ENCODE measurements at places on chromosomes 1 and 21.
A peak's percentile ranks its signal among the peaks of the same experiment; 100 is the strongest.

- DNase-seq = no peak
Observed at GRCh38 chr1:43691871-43692815, 15.2 kb upstream of the ST3GAL3 start.

DNA sequence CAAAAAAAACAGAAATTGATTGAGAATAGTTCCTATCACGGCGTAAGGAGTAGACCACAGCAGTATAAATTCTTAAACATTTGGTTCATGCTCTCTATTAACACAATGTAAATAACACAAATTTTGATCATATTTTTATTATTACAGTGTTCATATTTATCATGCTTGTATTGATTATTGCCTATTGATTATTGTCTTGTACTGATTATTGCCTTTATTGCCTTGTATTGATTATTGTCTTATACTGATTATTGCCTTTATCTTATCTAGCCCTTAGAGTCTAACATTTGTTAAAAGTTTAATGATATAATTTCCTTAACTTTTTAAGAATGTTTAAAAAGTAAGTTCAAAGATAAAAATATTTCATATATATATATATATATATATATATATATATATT, 460.7 kb downstream of the KCNT2 start:
- DNase-seq = no peak

DNA sequence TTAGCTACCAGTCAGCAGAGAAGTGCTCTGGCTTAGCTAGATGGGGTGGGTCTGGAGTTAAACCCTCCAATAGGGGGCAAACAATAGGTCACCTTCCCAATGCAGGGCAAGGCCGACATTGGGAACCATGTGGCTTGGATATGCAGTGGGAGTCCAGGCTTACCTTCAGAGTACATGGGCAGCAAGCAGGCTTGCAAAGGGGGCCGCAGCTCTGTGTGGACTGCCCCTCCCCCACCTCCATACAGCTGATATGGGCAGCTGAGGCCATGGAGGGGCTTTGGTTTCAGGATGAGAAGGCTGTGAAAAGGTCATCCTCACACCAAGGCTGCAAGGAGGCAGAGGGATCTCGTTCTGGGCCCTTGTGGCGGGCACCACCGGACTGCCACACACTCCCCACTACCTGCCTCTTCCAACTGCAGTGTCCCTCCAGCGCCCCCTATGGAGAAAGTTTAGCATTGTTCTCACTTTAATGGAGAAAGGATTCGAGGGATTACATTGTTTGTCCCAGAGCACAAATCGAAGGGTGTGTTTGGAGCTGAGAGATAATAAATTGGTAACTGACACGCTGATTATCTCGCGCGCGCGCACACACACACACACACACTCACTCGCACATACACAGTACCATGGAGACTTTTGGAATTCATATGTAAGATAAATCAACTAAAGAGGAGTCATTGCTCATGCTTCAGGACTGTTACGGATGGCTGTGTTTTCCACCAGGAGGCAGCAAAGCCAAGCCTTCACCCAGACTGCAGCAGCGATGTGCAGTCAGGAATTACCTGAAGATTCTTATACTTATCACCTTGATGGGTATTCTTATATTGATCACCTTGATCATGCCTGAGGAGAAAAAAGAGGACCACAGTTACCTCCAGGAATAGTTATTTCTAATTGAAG, 7.0 kb upstream of the SMCP start:
- DNase-seq = no peak

DNA sequence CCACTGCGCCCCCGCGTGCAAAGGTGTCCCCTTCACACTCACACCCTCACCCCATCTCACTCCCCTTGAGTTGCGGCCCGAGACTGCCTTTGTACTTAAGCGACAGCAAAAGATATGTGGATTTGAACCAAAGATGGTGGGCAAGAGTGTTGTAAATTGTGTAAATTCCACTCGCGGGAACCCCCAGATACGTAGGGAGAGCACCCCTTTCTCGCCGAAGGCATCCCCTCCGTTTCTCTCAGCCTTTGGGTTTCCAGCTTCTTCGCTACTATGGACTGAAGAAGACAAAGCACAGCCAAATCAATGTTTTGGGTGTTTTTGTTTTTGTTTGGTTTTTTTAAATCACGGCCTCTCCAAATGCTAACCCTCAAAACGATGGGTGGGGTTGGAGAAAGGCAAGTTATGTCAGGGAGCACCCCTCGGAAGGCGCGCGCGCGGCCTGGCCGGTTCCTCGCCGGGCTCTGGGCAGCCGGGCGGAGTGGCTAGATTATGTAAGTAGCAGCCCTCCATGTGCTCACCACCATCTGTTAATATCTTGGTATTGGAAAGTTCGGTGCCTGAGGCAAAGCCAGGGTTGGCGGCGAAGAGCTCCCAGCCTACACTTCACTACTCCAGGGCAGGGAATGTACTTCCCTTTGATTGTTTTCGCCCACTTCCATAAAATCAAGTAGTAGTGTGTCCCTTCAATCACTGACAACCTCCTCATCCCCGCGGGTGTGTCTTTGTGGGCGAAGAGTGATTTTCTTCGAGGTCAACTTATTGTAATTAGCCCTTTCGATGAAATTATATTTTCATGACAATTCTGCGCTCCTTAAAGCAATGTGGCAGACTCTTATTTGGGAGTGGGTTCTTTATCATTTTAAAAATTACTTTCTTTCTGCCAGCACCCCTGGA, 4.0 kb upstream of the PROX1 start:
- DNase-seq = no peak

DNA sequence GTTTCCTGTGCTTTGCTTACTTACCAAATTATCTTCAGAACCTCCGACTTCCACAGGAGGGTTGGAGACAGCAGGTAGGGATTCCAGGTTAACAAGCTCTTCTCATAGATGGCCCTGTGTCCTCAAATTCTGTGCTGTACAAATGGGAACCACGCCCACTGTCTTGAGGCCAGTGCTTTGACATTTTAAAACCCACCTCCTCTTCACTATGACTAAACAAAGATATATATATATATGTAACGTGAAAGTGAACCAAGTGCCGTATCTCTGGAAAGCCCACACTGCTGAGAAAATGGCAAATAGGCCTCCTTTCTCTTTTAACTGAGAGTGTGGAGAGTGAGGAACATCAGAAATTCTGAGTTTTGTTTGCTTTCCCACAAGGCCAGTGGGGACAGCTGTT, 99.6 kb downstream of the ZBTB18 start:
- no peak for DNase-seq

DNA sequence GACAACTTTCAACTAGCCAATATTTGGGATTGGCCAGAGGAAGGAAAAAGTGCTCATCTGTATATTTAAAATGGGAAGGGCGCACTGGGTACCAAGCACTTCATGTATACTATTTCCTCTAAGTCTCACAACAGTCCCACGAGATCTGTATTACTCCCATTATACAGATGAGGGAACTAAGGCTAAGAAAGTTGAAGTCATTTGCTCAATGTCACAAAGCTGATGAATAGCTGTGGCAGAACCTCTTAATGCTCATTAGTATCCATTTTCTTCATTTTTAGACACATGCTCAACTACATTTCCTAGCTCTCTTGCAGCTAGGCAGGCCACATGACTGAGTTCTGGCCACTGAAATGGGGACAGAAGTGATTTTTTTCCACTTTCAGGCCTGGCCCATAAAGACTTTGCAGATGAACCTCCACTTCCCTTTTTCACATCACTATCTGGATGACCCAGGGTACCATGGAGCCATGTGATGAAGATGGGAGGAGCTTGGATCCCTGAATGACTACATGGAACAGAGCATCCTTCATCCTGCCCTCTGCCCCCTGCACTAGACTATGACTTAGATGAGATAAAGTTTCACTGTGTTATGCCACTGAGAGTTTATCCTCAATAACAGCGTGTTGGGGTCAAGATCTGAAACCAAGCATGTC, 31.8 kb downstream of the ATF3 start:
- DNase-seq = no peak

DNA sequence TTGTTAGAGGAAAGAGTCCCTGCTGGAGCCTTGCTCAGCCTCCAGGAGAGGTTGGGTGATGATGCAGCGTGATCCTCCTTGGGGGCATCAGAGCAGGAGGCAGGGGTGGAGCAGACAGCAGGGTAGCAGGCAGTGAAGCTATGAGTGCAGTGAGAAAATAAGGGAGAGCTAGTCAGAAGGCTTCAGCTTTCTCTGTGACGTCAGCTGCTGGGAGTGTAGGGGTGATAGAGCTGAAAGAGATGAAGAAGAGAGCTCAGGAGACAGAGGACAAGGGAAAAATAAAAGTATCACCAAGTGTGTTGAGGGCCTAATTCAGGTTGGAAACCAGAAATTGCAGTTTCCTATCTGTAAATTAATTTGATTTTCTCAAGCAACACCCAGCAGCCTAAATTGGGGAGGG, 2.2 kb upstream of the ADAM30 start:
- DNase-seq = no peak

GRCh38 chr1:92486251-92487077, at the start of gene GFI1:
TSS of gene GFI1 (minus strand) at chr1:92486925. CDS start at chr1:92483487, 3,438 bp downstream.
- peak; percentile 62 for DNase-seq

DNA sequence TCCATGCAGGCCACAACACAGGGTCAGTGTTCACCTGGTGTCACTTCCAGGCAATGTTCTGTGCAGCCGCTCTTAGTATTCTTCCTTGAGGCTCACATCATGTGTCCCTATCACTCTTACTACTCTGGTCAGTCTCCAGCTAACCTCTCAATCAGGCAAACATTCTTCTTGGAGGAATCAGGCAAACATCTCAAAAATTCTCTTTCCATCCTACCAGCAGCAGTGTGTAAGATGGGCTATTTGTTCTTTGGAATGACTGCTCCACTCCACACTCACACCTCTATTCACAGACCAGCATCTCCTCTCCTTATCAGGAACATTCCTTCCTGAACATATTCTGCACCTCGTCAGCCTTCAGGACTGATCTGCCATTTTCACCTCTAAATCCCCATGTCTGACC, 4.0 kb downstream of the S100A7A start:
- DNase-seq = no peak

DNA sequence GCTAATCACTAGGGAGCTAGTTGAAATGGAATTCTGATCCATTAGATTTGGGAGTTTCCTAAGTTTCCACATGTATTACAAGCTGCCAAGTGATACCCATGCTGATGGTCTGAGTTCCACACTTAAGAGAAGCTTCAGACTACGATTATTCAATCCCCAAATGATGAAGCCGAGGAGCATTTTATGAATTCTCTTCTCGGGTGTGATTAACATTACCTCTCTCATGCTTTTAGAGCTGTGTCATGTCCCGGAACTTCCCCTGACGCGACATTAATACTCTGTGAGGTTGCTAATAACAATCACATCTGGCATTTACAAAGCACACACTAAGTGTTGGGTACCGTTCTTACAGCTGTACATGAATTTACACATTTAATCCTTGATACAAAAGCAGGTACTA, 63.0 kb downstream of the KCNJ15 start:
- no peak for DNase-seq

- DNase-seq = no peak
Observed at GRCh38 chr1:205710201-205711062, 30.1 kb upstream of the SLC45A3 start.

DNA sequence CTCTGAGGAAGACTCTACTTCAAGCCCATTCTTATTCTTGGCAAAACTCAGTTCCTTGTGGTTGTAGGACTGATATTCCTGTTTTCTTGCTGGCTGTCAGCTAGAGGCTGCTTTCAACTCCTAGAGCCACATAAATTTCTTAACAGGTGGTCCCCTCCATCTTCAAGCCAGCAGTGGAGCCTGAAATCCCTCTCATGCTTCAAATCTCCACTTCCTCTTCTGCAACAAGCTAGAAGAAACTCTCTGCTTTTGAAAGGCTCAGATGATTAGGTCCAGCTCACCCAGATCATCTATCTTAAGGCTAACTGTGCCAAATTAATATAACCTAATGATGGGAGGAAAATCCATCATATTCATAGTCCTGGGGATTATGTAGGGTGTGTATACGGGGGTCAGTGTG, 43.2 kb upstream of the CD34 start:
- DNase-seq = no peak

DNA sequence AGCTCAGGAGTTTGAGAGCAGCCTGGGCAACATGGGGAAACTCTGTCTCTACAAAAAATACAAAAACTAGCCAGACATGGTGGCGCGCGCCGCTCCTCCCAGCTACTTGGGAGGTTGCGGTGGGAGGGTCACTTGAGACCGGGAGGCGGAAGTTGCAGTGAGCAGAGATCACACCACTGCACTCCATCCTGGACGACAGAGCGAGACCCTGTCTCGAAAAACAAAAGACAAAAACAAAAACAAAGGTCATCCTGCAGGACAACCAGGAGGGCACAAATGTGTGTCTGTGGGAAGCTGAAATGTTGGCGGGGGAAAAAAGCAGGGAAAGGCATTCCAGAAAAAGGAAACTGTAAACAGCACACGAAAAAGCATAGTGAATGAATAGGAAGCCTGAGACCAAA, 104.1 kb upstream of the HNRNPU start:
- no peak for DNase-seq
